ENCODE measurements at places on chromosomes 6 and 20.

DNA sequence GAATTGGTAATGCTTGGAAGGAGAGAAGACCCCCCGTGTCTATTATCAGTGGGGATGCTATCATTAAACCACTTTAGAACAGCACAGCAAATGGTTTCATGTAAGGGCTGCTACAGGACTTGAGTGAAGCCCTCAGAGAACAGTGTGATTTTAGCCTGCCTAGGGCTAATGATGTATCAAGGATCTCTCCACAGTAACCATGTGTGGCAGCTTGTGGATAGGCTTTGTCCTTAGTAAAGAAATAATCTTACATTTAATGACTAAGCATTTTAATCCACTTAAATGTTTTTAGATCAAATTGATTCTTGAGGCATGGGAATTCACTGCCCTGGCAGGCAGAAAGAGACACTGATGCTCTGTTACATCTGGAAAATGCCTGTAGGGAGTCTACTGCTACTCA, 495.1 kb downstream of the NKAIN2 start:
- H3K27ac ChIP-seq = no peak overlapping the region
- no peak overlapping the region for H3K4me3 ChIP-seq
- H3K36me3 ChIP-seq = no peaks in the 10 kb centered on the region
- DNase-seq = no peak
- no peaks in the 10 kb centered on the region for H3K4me1 ChIP-seq

GRCh38 chr20:62149532-62150309, 6.2 kb downstream of the SS18L1 start:
- no peak for DNase-seq
- H3K27me3 ChIP-seq = no peaks in the 10 kb centered on the region
- no peak overlapping the region for H3K27ac ChIP-seq
- peaks cover 35% of the 10 kb centered on the region for H3K36me3 ChIP-seq
- peaks cover 14% of the 10 kb centered on the region for H3K4me1 ChIP-seq

DNA sequence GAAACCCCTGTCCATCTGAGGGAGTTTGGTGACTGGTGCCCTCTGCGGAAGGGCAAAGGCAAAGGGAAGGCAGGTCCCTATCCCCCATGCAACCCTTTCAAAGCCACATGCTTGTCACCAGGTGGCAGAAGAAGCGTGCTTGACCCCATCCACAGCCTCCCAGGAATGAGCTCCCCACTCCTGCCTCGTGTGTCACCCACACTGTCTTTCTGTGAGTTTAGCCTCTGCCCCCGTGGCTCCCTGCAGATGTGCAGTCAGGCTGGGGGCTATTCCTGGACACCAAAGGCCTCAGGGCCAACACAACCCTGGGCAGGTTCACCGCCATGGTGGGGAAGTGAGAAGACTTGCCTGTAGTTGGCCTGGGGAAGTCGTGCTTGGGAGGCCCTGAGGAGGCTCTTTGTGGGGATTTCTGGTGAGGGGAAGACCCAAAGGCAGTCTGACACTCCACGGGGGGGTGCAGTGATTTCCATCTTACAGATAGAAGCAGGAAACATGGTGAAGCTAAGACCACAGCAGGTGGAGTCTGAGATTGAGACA, 16.6 kb upstream of the PCMTD2 start:
- no peak overlapping the region for H3K27ac ChIP-seq
- no peaks in the 10 kb centered on the region for H3K27me3 ChIP-seq
- H3K36me3 ChIP-seq = no peaks in the 10 kb centered on the region
- no peak for DNase-seq
- H3K4me3 ChIP-seq = no peak overlapping the region

DNA sequence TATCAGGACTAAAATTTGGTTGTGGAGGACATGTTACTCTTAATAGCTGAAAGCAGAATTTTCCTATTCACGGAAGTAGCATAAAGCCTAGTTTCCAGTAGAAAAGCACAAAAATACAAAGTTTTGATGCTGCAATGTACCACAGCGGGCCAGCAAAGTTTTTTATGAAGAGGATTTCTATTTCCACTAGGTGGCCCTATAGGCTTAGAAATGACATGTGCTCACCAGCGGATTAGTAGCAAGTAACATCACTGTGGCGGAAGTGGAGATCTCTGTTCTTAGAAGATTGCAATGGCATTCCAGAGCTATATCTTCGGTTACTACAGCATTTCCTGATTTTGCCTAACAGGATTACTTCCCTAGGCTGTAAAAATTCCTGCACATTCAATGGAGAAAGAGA, 1219.0 kb upstream of the EYS start:
- no peak for DNase-seq
- H3K4me1 ChIP-seq = no peaks in the 10 kb centered on the region
- no peaks in the 10 kb centered on the region for H3K36me3 ChIP-seq
- no peaks in the 10 kb centered on the region for H3K27me3 ChIP-seq
- H3K4me3 ChIP-seq = no peak overlapping the region

DNA sequence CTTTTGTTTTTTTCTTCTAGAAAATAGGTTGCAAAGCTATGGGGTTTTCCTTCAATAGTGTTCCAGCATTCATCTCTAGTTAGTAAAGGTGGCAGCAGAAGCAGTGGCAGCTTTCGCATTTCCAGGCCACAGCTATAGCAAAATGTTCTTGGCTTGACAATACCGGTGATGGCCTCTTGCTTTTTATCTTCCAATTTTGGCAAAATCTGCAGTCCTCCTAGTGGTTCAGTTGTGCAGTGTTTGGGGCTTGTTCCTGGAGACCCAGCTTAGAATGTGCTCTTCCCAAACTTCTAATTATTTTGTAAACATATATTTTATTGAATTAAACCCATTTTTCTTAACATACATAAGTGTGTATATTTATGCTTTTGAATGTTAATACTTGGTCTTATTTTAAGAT, 370.6 kb upstream of the MAN1A1 start:
- DNase-seq = no peak
- H3K27me3 ChIP-seq = peaks cover 11% of the 10 kb centered on the region
- no peak overlapping the region for H3K4me3 ChIP-seq
- no peaks in the 10 kb centered on the region for H3K36me3 ChIP-seq
- H3K4me1 ChIP-seq = peaks cover 5% of the 10 kb centered on the region

Data from activated CD8-positive, alpha-beta T cell treated with anti-CD3 and anti-CD28 coated beads, Interleukin-2, amount 10 ng/mL, durations not matched to agents 7 days and 5 days (primary cell).